Substantia nigra (tissue), 51 donors: ENCODE measurements at places on chromosomes 7 and 10.

DNA sequence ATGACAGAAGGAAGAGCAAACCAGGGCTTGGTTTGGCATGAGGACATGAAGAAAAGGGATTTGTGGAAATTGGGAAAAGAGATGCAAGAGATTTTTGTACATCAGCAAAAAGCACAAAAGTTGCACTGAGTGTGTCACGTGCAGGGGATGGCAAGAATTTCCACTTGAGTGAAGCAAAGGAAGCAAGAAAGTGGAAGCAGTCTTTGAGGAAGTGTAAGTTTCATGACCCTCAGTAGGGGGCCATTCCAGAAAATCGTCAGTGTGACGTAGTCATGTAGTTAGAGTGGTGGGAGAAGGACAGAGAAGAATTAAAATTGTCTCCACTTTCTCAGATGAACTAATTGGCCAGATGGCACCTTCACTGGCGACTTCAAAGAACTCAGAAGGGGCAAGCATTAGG is 123.3 kb upstream of the FZD1 start:
- DNase-seq, result no peak

DNA sequence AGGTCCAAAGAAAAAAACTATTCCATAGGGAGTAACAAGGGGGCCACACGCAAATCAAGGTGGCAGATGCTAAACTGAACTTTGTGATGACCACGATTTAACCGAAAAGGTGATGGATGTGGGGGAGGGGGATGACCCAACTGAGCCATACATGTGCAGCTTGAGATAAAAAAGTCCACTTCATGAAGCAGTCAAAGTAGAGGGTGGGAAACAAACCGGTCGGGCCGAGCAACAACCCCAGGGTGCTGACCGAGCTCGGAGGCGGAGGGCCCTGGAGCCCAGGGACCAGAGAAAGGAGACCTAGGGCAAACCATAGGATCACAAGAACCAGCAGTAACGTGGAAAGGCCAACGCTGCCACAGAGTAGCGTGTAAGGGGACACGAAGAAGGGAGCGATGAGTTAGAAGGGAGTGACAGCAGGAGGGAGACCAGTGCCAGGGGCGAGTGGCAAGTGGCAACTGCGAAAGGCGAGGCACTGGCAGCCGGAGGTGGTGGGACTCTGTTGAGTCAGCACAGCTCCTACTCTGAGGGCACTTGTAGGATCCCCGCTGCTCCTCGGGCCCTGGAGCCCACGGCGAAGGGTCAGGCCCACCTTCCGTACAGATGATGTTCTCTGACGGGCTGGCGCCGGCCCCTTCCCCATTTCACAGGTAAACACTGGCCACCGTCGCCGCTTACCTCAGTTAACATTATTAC is 540 bp downstream of the SNX13 start:
- peak; percentile 44 for DNase-seq

- DNase-seq, result no peak
These were observed 321.0 kb downstream of the TCERG1L start for GRCh38 chr10:130990486-130990885.

DNA sequence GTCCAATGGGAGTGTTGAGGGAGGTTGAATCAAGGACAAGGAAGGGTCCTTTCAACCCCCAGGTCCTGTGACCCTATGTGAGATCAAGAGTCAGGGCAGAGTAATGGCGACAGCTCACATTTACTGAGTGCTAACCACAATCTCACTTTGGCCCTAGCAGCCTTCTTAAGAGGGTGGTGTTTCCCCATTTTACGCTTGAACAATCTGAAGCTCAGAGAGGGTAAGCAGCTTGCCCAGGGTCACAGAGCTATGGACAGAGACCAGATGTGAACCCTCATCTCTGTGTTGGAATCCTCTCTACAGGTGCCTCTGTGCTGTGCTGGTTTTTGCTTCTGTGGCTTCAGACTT is 102.0 kb downstream of the GRK5 start:
- DNase-seq, result no peak

DNA sequence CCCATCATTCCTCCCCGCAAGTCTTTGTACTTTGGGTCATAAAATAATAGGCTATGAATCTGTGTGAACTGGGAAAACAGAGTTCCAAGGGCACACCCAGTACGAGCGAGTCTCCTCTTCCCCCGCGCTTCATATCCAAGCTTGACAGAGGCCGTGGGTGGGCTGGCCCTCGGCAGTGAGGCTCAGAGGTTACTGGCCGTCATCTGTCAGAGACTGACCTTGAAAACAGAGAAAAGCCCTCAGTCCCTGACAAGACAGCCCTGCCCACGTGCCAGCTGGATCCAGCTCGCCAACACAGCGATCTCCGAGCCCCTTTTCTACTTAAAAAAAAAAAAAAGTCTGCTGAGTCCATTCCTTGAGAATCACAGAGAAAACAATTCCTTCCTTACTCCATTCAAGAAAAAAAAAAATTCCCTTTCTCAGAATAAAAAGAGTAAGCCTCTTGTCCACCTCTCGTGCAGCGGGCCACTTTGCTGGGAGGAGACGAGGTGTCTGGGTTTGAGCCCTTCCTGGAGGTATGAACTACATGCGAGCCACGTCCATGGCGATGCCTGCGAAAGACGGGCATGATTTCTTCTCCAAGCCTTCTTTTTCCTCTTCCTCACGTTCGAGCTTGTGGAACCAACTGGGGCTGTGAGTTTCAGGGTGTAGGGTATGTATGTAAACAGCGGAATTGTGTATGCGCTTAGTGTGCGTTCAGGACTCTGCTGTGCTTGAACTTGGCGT is 744 bp upstream of the BICC1 start:
- DNase-seq, result no peak

DNA sequence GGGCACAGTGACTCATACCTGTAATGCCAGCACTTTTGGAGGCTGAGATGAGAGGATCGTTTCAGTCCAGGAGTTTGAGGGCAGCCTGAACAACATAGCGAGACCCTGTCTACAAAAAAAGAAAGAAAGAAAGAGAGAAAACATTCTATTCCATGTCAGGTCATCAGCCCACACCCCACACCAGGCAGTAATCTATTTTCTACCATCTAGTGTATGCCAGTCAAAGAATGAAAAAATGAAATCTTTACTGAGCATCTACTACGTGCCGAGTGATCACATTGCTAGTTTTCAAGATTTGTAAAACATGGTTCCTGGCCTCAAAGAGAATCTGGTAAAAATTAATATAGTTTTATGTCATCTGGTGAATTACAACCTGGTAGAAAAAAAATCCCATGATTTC is 3.1 kb upstream of the EPHB4 start:
- no peak for DNase-seq

- DNase-seq, result no peak
These were observed 64.3 kb downstream of the MYL10 start for GRCh38 chr7:101564778-101565211.

- no peak for DNase-seq
These were observed 54.2 kb downstream of the FOXP2 start for GRCh38 chr7:114468844-114469243.

DNA sequence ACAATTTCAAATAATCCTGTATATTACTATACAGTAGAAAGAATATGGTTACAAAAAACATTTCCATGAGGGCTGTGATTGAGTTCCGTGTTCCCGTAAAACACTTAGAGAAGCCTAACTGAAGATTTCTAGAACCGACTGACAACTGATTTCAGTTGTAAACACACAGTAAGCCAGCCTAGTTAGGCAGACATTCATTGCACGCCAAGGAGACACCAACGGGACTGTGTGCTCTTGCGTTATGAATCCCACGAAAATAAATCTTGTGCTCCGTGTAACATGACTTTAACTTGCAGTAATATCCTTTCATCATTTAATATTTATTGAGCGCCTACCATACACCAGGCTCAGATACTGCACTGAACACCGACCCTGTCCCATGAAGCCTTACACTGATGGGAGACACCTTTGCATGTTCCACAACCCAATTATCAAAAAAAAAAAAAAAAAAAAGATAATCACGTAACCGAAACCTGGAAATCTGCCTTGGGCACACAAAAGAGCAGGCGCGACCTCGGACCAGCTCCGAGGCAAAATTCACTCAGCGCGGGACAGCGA is 420 bp upstream of the KLHL7 start:
- DNase-seq, result no peak

GRCh38 chr7:155574556-155575290 is 28.4 kb upstream of the CNPY1 start:
- DNase-seq, result no peak

- no peak for DNase-seq
These were observed 119.4 kb downstream of the ZFAND4 start for GRCh38 chr10:45553155-45553554.

- no peak for DNase-seq
These were observed 184.7 kb upstream of the PCDH15 start for GRCh38 chr10:54985732-54986131.

DNA sequence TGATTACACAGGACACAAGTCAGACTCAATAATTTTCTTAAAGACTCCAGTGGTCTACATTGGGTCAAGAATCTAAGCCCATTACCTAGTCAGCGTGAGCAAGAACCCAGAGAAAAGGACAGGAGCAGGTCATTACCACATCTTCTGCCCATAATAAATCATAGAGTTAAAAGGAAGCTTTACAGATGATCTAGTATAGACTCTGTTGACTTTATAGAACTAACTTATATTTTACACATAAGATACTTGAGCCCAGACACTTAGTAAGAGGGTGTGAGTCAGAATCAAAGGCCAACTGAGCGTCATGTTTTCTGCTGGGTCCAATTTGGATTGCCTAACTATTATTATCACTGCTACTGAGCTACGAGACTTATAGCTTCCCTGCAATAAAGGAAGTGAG is 206.1 kb upstream of the NPSR1 start:
- DNase-seq, result no peak

GRCh38 chr10:70459061-70459773 is 17.7 kb upstream of the NODAL start:
- no peak for DNase-seq

- no peak for DNase-seq
These were observed 34.3 kb upstream of the BTBD16 start for GRCh38 chr10:122236690-122237306.

- DNase-seq, result no peak
These were observed 217.6 kb upstream of the TCF7L2 start for GRCh38 chr10:112732277-112732921.

GRCh38 chr7:6604458-6604857 is 11.0 kb upstream of the ZNF853 start:
- DNase-seq, result no peak

GRCh38 chr10:34548466-34548865 is 266.6 kb downstream of the PARD3 start:
- DNase-seq, result no peak

DNA sequence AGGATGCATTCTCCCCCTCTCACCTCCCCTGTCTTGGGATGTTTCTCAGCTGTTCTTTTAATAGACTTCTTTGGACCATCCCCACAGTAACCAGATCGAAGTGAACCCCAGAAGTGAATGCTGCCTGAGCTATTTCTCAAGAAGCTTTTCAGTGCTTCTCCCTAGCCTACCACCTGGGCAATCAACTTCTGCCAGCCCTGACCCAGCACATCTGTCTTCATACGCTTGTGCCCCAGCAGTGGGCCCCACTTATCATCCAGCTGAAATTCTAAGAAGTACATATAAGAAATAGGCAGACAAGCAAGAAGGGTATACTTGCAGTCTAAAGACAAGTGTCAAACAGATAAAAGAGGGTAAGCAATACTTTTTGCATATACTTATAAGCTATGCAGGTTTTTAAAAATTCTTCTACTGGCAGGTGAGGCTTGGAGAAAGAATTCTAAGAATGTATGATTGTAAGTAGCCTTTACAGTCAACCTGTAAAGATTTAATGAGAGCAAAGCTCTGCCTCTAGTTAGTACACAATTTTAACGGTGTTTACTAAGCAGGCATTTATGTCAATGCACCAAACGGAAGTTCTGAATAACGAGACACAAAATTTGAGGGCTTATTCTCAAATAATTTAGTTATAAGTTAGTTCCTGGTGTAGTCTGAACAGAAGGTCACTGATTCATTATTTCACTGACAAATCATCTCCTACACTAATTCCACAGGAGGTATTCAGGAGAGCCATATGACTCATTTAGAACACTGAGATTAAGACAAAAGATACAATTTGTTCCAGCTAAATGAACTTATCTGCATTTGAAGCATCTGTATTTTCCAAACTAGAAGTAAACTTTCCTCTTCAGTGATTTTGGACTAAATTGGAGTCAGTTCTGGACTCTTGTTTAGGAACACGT is 83.3 kb downstream of the RNLS start:
- no peak for DNase-seq

DNA sequence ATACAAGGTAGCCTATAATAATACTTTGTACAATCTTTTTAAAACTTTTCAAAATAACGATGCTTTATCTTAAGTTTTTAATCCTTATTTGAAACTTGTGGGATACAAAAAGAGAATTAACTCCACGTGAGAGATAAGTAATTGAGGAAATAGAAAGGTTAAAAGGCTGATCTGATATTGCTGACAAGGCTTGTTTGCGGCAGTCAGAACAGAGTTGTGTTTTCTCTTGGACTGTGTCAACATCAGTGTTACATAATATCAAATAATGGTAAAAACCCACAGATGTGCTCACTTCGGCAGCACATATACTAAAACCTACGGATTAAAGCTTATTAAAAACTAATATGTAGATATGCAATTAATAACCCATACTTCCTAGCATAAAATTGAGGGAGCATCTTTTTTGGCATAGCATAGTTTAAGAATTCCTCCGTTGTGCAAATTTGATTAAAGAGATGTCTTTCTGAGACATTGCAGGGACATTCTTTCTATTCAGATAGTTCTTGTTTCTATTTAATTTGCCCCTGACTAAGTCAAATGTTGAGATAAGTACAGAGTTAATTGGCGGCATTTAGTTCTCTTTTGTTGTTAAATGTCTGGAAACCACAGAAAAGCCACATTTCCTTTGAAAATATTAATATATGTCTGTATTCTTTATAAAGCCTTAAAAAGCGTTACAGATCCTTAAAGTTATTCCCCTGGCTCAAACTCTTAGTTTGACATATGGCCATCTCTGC is 63.3 kb downstream of the FAM185A start:
- DNase-seq, result no peak

GRCh38 chr7:150947241-150947745 is 30.8 kb downstream of the KCNH2 start:
- DNase-seq, result no peak

- DNase-seq, result no peak
These were observed 46.9 kb upstream of the WIPI2 start for GRCh38 chr7:5143106-5143505.

GRCh38 chr7:8147760-8148463 is 114.1 kb downstream of the ICA1 start:
- no peak for DNase-seq

DNA sequence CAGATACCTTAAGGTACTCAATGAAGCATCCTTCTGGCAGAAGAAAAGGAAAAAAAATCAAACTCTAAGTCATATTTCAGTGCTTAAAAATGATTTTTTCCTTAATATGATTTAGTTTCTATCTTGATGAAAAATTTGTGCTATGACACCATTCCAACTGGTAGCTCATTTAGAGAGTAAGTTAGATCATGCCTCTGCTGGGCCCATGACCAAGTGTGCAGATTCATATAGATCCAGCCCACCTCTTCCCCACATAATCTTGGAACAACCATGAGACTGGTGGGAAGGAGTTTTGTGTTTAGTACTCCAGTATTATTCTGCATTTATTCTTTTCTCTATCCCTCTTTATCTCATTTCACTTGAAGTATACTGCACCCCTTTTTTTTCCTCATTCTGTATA is 908.3 kb downstream of the KCNMA1 start:
- no peak for DNase-seq

GRCh38 chr10:113552701-113553100 is at the start of gene HABP2:
TSS of gene HABP2 (plus strand) at chr10:113553053. CDS start at chr10:113553122, 69 bp downstream.
- no peak for DNase-seq

- no peak for DNase-seq
These were observed 160.6 kb downstream of the ADARB2 start for GRCh38 chr10:1576467-1577372.

- no peak for DNase-seq
These were observed 138.2 kb downstream of the PLCE1 start for GRCh38 chr10:94131885-94132284.
